ENCODE measurements at places on chromosomes 5 and 9.

DNA sequence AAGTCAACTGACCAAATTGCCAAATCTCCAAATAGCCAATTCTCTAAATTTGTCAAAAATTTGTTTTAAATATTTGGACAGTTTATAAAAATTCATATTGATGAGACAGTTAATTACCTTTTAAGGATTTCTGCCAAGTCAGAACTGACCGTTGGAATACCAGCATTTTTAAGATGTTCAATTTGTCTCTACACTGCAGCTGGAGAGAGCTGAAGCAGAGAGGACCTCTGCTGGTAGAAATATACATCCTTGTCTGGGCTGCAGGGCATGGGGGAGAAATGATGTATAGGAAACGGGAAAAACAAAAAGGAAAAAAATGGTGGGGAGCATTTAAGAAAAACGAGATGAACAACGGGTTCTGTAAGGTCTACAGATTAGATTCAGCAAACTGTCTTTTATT, 16.8 kb downstream of the NR6A1 start:
- DNase-seq, result no peak

DNA sequence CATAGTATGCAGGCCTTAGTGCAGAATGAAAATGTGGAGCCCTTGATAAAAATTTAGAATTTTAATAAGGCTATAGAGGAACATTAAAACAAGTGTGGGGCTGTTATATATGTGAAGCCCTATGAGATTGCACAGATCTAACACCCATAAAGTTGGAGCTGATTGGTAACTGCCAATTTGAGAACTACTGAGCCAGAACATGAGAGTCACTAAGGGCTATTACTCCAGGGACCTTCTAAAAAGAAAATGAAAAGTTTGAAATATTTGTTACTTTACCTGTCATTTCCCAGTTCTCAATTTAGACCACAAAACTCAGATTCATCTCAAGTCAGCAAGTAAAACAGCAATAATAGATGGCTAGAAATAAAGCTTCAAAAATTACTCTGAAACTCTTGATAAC, 898.6 kb downstream of the TLE1 start:
- DNase-seq, result no peak

- DNase-seq, result no peak
These were observed 706.6 kb upstream of the RGMB start for GRCh38 chr5:98066910-98067309.

DNA sequence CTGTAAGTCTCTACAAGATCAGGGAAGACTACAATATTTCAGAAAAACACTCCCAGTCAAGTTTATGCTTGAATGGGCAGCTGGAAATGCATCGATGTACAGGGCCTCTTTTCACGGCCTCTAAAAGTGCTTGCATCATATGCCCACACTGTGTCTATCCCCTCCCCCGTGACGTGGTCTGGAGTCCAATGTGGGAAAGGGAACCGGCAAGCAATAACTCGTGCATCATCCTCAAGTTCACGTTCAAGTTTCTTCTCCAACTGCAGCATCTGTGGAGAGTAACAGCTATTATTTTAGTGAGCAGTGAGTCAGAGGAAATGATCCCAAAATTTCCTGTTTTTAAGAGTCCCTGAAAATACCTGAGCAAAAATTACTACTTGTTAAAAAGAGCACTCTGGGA, 22.3 kb downstream of the ATPSCKMT start:
- DNase-seq, result no peak

- no peak for DNase-seq
These were observed 851 bp upstream of the EEIG1 start for GRCh38 chr9:127981559-127982121.
